ENCODE measurements at places on chromosomes 13 and 19.

- DNase-seq, result no peak
Measured at GRCh38 chr19:18262917-18263316, 11.3 kb downstream of the IQCN start.

DNA sequence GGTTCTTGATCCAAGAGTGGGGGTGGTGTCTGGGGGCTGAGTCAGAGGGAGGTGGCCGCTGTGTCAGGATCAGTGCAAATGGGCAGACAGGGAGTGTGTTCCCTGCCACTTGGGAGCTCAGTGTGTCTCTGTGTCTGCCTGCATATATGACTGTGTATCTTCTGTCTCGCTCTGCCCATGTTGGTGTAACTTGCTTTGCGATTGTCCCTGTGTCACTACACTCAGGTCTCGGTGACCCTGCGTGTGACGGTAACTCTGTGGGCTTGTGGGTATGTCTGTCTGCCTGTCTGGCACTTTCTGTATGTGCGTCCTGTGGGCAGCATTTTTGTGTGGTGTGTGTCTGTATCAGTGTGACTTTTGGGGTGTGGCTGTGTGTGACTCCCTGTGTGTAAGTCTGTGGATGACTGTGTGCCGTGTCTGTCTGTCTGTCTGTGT is 8.2 kb upstream of the ERFL start:
- no peak for DNase-seq

- DNase-seq, result no peak
Measured at GRCh38 chr19:23774106-23774505, 15.4 kb upstream of the ZNF681 start.

DNA sequence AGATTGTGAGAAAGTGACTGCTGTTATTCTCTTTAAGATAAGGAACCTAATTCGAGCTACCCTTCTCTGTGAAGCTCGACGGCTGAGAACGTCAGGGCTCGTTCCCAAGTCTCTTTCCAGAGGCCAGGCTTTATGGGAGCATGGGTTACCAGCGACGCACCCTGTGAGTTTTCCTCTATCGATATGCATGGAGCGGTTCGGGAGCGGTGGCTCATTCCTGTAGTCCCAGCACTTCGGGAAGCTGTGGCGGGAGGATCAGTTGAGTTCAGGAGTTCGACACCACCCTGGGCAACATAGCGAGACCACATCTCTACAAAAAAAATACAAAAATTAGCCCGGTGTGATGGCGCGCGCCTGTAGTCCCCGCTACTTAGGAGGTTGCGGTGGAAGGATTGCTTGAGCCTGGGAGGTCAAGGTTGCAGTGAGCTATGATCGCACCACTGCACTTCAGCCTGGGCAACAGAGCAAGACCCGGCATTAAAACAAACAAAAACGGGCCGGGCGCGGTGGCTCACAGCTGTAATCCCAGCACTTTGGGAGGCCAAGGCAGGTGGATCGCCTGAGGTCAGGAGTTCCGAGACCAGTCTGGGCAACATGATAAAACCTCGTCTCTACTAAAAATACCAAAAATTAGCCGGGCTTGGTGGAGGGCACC is 681 bp upstream of the ZNF606 start:
- DNase-seq, result no peak

GRCh38 chr19:44972802-44973201 is 17.6 kb downstream of the CLPTM1 start:
- DNase-seq, result no peak

DNA sequence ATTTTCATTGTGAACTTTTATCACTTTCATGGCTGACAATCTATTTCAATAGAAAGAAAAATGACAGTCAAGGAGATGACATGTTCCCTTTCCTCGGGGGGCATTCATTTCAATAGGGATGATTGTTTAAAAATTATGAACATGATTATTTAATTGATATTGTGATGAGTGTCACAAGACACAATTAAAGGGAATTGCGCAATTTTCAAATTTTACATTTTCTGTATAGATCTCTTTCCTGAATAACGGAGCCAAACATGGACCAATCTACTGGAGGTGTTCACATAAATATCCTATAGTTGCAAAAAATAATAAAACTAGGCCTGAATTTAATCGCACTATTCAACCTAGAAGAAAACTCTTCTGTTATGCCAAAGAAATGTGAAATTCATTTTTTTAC is 1274.6 kb downstream of the SLITRK5 start:
- no peak for DNase-seq
